ENCODE measurements at places on chromosomes 11 and 22.

GRCh38 chr11:1779806-1780699 is 16.3 kb upstream of the CTSD start:
- DNase-seq, result no peak

DNA sequence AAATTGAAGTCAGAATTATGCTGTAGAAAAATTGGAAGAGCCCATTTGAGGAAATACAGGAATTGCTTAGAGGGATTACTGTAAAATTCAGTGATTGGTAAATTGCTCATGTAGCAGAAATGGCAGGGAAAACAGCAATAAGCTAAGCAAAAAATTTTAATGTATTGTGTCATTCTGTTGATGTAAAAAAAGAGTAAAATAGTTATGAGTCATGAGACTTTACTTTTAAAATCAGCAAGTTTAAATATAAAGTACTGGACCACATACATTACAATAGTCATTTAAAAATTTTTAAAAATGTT is 10.4 kb downstream of the PDHX start:
- DNase-seq, result no peak

DNA sequence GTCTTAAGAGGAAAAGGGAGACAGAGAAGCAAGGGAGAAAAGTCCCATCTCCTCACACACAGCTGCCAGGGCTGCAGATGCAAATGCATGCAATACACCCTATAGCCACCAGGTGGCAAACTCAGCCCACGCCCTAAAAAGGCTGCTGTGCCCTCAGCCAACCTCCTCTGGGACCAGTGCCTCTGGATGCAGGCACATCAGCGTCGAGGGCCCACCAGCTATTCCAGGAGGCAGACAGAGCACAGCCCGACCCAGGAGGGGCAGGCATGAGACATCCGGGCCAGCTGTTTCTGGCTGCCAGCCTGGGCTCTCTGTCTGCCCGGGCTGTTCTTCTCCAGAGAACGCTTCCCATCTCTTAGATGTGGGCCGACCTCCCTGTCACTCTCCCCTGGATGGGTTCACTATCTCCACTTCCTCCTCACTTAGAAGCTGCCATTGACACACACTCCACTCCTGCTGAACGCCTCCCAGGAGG is 39.7 kb downstream of the TPBGL start:
- peak; percentile 69 for DNase-seq

DNA sequence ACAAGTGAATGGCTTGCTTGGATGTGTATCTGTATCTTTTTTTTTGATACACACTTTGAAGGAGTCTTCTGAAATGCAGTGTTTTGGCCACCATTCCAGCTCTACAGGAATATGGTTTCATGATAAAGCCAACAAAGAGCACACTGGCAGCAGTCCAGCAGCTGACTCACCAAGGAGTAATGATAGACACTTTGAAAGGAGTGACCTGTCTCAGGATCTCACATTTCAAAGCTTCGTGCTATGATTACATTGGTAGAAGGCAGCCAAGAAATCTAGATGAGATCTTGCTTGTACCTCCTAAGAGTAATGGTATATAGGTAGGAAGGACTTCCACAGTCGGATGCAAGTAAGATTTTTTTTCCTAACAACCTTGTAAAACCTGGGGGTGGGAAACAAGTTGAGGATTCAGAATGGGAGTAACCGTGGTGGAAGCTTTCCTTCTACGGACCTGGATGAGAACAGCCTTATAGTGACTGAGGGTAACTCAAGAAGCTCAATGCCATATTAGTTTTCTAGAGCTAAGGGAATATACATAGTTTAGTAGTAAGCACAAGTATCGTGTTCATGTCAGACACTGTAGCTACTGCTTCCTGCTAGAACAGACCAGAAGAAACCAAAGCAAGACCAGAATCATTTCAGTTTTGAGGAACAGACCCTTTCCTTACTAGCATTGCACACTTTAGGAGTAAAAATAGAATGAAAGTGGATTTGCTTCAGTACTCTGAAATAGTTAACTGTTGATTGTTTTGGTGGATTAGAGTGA is 25.0 kb downstream of the MTMR3 start:
- no peak for DNase-seq

GRCh38 chr11:77092382-77092781 is 10.3 kb upstream of the OMP start:
- DNase-seq, result no peak

DNA sequence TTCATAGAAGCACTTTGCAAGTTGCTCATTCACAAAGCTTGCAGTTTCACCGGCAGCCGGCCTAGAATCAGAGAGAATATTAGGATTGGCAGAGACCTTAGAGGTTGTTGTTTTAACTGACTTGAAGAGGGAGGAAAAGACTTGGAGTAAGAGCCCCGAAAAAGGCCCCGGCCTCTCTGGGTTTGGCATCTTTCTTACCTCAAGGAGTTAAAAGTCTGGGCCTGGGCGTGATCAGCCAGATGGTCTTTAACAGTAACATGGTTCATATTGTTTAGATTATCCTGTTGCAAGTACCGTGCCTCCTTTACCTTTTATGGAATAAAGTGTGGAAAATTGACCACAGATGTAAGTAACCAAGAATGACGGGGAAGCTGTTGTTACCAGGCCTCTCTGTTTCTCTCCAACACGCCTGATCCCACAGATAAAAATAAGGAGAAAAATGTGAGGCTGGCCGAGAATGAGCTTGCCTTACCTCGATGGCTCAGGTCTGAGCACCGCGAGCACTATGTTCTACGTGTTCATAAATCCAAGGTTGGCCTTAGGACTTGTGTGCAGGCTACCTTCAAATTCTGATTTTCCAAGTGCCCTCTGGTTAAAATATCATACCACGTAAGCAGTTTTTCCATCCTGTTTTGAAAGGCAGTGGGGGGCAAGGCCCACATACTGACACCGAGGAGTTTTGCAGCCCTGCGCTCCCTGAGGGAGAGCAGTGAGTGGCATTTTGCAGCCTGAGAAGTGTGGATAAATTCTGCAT is 56.4 kb downstream of the PARVA start:
- no peak for DNase-seq

DNA sequence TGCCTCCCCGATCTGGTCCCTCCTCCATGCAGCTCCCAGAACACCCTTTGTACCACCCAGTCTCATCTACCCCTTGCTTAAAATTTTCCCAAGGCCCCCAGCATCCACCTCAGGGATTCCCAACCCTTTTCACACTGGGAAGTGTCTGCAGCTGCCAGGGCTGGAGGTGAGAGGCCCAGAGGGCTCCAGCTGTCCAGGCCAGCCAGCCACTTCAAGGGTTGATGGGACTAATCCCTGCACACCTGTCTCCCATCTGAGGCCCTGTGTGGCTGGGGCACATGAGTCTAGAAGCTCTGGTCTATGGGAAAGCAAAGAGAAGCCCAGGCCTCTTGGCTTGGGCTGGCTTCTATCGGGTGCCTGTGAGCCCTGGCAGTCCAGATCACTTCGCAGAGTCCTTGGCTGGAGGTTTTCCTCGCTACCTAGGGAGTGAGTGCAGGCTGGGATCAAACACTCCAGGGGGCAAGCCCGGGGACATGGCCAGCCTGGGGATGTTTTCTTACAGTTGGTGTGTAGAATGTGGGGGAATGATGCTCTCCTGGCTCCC is 41.1 kb upstream of the TPBGL start:
- DNase-seq, result no peak
